ENCODE measurements at places on chromosomes 12 and 14. TPM values are rescaled to one million over a fixed set of nuclear protein-coding genes. Genes with fewer than 3 reads are reported as not detected.

GRCh38 chr14:87896393-87897380 lies 96.3 kb downstream of the GALC start:
- peak; percentile 77 for DNase-seq
- no peak overlapping the region for H3K27ac ChIP-seq
- no peaks in the 10 kb centered on the region for H3K36me3 ChIP-seq
- H3K4me1 ChIP-seq: no peaks in the 10 kb centered on the region

DNA sequence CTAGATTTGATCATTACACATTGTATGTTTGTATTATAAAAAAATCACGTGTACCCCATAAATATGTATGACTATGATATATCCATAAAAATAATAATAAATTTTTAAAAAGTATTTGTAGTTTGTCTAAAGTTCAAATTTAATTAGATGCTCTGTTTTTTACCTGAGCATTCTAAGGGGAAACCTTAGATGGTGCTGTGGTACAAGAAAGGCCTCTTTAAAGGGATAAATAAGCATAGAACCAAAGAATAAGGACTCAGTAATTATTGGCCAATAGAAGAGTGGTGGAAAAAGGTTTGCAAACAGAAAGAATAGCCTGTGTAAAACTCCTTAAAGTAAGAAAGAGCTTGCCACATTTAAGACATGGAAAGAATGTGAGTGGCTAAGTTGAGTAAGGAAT lies 580.1 kb upstream of the SEL1L start:
- H3K27ac ChIP-seq: no peak overlapping the region
- no peak for DNase-seq
- no peak overlapping the region for H3K4me3 ChIP-seq
- H3K4me1 ChIP-seq: no peaks in the 10 kb centered on the region

- no peak overlapping the region for H3K4me3 ChIP-seq
- no peak overlapping the region for H3K27ac ChIP-seq
- no peaks in the 10 kb centered on the region for H3K36me3 ChIP-seq
Observed at GRCh38 chr12:13365748-13366366, 169.3 kb downstream of the EMP1 start.

DNA sequence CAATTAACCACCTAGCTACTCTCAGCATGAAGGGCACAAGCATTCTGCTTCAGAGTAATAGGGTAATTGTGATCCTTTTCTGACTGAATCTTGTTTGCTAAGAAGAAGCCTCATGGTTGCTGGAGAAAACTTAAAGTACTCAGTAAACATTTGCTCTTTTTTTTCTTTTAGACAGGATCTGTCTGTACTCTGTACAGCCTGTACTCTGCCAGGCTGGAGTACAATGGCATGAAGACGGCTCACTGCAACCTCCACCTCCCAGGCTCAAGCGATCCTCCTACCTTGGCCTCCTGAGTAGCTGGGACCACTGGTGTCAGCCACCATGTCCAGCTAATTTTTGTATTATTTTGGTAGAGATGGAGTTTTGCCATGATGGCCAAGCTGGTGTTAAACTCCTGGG lies 12.4 kb downstream of the PPP1R13B start:
- H3K27ac ChIP-seq: no peak overlapping the region
- no peaks in the 10 kb centered on the region for H3K36me3 ChIP-seq
- H3K4me3 ChIP-seq: no peak overlapping the region
- no peaks in the 10 kb centered on the region for H3K27me3 ChIP-seq
- no peaks in the 10 kb centered on the region for H3K4me1 ChIP-seq
- no peak for DNase-seq

DNA sequence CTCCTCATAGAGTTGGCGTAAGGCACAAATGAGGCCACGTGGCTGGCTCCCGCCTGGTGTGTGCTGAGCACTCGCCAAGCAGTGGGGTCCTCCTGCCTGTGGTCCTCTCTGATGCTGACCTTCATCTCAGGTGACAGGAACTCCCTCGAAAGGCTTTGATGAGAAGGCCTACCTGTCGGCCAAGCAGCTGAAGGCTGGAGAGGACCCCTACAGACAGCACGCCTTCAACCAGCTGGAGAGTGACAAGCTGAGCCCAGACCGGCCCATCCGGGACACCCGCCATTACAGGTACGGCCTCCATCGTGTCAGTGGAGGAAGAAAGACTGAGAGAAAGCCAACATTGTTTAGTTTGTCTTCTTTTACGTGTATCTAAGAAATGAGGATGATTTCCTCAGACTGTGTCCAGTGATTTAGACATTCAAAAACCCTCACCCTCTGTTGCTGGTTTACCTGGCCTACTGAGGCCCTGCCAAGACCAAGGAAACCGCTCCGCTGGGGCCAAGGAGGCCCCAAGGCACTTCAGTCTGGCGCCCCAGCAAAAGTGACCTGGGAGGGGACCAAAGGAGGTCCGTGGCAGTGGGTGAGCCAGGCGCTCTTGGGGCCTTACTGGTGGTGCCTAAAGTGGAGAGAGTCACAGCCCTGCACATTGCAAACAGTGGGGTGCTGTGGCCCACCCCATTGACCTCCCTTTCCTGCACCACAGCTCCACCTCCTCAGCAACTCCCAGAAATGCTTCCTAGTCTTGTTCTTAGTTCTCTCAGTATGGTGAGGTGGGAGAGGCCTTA lies 60.8 kb downstream of the GALNT16 start:
- no peaks in the 10 kb centered on the region for H3K27me3 ChIP-seq
- H3K4me1 ChIP-seq: no peaks in the 10 kb centered on the region
- H3K36me3 ChIP-seq: no peaks in the 10 kb centered on the region
- no peak overlapping the region for H3K4me3 ChIP-seq

GRCh38 chr12:96241846-96242256 lies 47.7 kb downstream of the ELK3 start:
- H3K27me3 ChIP-seq: no peaks in the 10 kb centered on the region
- no peaks in the 10 kb centered on the region for H3K4me1 ChIP-seq
- H3K27ac ChIP-seq: peak overlapping the region; percentile 29
- H3K4me3 ChIP-seq: no peak overlapping the region

DNA sequence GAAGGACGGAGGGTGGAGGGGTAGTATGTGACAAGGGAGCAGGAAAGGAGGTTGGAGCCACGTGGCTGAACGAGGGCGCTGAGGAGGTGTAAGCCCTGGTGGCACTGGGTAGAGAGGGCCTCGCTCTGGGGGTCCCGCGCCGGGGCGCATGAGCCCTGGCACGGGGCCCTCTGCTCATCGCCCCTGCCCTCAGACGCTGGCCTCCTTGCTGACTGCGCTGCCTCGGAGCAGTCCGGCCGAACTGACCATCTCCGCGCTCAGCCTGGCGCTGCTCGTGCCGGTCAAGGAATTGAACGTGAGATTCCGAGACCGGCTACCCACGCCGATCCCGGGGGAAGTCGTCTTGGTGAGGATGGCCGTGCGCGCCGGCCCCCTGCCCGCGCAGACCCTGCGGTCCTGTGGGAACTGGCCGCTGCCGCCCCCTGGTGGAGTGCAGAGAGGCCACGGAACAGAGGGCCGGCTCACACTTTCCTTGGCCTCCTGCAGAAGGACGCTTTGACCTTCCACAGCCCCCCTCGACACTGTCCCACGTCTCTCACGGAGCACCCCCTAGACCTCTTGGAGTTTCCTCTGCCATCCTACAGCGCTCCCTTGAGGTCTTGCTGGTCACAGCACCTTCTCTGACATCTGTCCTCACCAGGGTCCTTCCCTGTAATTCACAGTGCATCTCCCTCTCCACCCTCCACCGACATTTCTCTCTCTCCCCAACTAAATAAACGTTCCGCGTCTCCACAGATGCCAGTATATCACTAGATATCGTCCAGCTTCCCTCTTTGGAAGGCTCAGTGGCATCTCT lies 10.5 kb downstream of the ARHGEF25 start:
- peaks cover 39% of the 10 kb centered on the region for H3K27me3 ChIP-seq
- H3K4me3 ChIP-seq: peak overlapping the region; percentile 58
- no peak overlapping the region for H3K27ac ChIP-seq

GRCh38 chr14:103220134-103220981 lies 97.1 kb downstream of the TNFAIP2 start:
- no peak overlapping the region for H3K27ac ChIP-seq
- no peaks in the 10 kb centered on the region for H3K4me1 ChIP-seq
- no peaks in the 10 kb centered on the region for H3K36me3 ChIP-seq

DNA sequence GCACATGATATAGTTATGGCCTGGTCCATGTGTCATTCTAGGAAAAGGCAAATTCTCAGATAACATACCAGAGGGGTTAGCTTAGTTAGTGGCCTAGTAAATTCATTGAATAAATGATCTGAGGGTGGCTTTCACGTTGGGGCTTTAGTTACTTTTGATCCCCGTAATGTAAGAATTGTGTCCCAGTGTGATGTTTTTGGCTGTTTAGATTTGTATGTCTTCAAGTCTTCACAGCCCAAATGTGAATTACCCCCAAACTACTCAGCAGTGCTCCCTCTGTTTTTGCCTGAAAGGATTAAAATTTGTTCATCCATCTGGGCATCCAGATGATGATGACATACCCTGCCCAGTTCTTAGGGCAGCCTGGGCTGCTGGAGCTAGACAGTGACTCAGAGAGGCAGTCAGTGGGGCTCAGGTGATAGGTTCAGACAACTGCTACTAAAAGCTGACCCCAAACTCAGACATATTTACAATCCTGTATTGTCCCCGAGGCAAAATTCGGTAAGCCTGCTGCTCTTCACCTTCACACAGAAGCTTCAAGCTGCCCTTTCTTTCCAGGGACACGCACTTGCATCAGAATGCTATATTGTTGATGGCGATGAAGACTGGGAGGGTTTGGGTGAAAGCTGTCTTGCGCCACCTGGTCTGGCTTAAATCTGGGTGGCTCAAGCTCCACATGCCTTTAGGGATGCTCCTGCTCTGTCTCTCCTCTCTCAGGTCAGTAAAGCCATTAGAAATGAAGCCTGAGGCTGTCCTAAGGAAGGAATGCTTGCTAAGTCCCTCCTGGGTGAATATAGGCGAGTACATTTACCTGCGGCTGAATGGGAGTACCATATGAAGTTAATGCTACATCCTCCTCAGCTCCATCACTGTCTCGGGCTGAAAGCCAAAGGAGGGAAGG lies 10.3 kb downstream of the GPRC5D start:
- no peak overlapping the region for H3K27ac ChIP-seq
- H3K27me3 ChIP-seq: no peaks in the 10 kb centered on the region
- H3K4me3 ChIP-seq: no peak overlapping the region
- no peaks in the 10 kb centered on the region for H3K36me3 ChIP-seq
- H3K4me1 ChIP-seq: no peaks in the 10 kb centered on the region
- DNase-seq: no peak

DNA sequence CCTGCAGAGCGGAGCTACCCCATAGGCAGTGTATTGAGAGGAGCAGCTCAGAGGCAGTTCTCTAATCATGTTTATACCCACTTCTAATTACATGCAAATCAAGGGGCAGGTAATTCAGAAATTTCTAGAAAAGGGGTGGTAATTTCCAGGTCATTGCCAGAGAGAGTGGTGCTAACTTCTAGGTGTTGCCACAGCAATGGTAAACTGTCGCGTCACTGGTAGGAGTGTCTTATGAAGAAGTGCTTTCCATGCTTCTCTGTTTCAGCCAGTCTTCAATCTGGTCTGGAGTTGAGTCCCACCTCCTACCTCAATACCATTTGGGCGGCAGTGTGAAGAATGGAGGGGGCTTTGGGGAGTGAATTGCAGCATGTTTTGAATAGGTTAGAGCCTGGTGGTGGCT lies 8.5 kb upstream of the AMN1 start:
- H3K4me1 ChIP-seq: peaks cover 6% of the 10 kb centered on the region
- no peak overlapping the region for H3K4me3 ChIP-seq
- no peak overlapping the region for H3K27ac ChIP-seq

GRCh38 chr12:99852666-99853065 lies 132.1 kb downstream of the ANKS1B start:
- no peak overlapping the region for H3K4me3 ChIP-seq
- no peak overlapping the region for H3K27ac ChIP-seq
- no peaks in the 10 kb centered on the region for H3K27me3 ChIP-seq
- H3K36me3 ChIP-seq: no peaks in the 10 kb centered on the region

DNA sequence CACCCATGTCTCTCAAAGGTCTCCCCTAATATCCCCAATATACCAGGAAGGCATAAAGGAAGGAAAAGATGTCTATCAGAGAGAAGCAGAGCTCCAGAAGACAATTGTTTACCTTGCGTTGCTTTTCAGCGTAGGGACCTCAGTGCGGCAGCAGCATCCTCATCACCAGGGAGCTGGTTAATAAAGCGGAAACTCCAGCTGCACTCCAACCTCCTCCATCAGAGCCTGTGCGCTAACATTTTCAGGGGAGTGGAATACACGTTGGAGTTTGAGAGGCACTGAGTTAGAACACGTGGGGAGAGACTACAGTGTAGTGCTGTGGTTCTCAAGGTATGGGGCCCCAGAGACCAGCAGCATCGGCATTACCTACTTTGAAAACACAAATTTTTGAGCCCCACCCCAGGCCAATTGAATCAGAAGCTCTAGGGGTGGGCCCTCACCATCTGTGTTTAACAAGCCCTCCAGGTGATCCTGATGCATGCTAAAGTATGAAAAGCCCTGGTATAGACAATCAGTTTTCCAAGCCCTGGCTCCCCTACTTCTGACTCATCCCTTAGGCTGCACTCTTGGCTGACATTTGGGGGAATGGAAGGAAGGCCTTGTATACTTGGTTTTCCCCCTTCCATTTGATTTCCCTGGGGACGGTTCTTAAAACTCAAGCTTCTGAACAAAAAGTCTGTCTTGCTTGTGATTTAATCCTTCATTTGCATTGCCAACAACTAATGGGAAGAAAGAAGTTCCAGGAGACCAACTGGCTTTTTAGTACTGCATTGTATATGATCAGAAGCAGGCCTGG lies 419.0 kb upstream of the CCDC196 start:
- H3K27me3 ChIP-seq: no peaks in the 10 kb centered on the region
- H3K4me1 ChIP-seq: no peaks in the 10 kb centered on the region
- no peak overlapping the region for H3K4me3 ChIP-seq
- DNase-seq: no peak
- no peak overlapping the region for H3K27ac ChIP-seq
- H3K36me3 ChIP-seq: no peaks in the 10 kb centered on the region

DNA sequence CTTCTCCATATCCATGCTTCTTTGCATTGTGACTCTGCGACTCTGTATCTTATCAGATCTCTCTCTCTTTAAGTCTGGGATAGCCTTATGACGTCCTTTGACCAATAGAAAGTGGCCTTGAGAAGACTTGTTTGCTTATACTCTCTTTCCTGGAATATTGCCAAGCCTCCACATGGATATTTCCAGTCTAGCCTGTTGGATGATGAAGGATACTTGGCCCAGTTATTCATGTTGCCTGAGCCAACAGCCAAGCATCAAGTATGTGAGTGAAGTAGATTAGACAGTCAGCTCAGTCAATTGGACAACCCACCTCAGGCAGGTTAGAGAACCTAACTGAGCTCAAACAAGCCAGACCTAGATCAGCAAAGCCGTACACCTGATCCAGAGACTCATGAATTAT lies 864.2 kb upstream of the MGAT4C start:
- H3K27ac ChIP-seq: no peak overlapping the region
- H3K27me3 ChIP-seq: no peaks in the 10 kb centered on the region
- H3K4me3 ChIP-seq: no peak overlapping the region
- H3K4me1 ChIP-seq: no peaks in the 10 kb centered on the region

DNA sequence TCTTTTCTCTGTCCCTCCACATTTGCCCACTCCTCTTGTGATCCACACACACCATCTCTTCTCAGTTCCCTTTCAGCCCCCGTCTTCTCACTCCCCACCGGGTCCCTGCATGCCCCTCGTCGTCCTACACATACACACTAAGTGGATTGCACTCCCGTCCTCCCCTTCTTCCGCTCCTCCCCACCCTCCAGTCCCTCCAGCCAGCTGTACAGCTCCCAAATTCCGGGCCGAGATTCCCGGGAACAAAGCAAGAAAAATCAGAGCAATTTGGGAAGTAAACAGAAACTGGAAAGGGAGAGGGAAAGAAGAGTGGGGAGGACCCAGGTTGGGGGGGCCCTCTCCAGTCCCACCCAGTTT lies 282 bp upstream of the IGFBP6 start:
- DNase-seq: no peak
- peak overlapping the region; percentile 71 for H3K4me3 ChIP-seq
- peaks cover 4% of the 10 kb centered on the region for H3K4me1 ChIP-seq
- peak overlapping the region; percentile 66 for H3K27ac ChIP-seq
- H3K36me3 ChIP-seq: no peaks in the 10 kb centered on the region

Gene NELL2
- total RNA-seq: 3.3 TPM

Gene OR6C3
- total RNA-seq: not detected

Gene COCH
- 1.6 TPM for total RNA-seq

Gene SRSF9
- total RNA-seq: 144 TPM

Gene DPPA3
- not detected for total RNA-seq

Gene CCDC196
- total RNA-seq: not detected
